ENCODE measurements at places on chromosomes 3 and 15.

DNA sequence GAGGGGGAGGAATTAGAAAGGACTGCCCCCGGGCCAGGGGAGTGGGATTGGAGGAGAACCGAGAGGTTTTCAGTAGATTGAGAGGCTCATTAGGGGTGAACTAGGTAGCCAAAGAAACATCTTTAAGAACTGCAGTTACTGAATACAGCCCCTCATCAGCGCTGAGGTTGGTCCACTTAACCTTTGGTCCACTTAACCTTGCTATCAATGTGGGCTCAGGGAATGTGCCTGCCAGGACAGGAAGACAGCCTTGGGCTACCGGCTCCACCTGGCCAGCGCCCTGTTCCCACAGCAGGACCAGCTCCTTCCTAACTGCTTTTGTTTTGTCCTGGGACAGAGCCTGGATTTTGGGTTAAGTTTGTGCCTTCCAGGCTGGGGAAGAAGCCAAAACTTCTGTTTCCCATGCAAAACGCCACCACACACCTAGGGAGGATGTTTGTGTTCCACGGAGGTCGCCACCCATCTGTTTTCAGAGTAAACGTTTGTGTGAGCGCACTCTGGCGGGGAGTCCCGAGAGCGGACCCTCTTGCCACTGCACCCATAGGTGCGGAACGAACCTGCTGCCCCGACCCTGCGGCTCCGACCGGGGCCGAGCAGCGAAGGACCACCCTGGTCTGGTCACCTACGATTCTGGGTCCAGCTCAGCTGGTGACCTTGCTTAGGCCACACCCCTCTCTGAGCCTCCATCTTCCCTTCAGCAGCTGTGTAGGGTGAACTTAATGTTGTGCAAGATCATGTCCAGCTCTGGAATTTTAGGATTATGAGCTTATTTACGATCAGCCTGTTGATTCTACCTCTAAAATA lies 107.4 kb downstream of the VGLL4 start:
- DNase-seq, result no peak

DNA sequence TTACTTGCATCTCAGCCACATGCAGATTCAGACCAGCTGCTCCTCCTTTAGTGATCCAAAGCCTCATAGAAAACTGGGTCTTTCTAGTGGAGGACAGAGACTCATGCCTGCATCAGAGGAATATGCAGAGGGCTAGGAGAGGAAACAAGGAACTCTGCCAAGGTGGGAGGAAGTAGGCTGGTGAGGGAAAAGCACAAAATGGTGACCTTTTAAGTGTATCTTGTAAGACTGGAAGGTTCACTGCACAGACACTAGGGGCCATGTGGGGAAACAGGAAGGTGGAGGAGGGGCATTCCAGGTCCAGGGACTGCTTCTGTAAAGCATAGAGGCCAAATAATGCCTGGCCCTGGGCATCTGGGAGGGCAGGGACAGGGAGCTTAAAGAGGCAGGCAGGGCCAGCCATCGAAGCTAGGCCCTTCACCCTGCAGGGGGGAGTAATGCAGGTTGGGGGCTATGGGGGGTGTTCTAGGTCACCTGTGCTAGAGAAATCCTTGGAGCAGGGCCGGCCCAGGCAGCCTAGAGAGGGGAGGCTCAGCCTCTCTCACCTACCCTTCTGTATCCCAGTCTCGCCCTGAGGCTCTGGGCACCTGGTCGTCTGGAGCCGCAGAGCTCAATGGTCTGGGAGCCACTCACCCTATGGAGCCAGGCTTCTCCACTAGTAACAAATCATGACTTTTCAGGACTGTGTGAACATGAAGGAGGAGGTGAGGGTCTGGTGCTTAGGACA lies 117.7 kb downstream of the DNAJB8 start:
- DNase-seq, result no peak

- DNase-seq, result no peak
These were observed 1188.0 kb upstream of the ALCAM start for GRCh38 chr3:104178680-104179079.

DNA sequence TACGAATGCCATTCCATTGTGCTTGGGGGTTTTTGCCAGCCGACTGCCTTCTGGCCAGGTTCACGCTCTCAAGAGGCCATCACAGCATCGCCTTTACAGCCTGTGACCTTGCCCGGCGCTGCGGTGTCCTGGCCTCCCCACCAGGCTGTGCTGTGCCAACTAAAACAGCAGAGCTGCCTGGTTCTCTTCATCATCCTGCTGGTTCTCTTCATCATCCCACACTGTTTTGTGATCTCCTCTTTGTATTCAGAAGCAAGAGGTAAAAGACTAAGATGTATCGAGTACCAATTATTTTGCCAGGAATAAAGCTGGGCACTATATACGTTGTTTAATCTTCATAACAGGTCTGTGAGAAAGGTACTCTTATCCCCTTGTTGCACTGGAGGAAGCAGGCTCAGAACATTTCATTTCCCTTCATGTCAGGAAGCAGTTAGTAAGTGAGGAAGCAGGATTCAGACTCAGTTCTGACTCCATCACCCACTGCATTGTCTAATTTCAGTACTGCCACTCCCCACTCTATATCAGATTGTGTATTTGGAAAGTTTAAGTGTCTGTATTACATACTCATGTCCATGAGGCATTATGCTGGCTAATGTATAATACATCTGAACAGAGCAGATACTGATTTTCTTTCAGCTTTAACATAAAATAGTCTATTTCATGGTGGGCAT lies 92.7 kb downstream of the LRRC28 start:
- DNase-seq, result peak; percentile 31

DNA sequence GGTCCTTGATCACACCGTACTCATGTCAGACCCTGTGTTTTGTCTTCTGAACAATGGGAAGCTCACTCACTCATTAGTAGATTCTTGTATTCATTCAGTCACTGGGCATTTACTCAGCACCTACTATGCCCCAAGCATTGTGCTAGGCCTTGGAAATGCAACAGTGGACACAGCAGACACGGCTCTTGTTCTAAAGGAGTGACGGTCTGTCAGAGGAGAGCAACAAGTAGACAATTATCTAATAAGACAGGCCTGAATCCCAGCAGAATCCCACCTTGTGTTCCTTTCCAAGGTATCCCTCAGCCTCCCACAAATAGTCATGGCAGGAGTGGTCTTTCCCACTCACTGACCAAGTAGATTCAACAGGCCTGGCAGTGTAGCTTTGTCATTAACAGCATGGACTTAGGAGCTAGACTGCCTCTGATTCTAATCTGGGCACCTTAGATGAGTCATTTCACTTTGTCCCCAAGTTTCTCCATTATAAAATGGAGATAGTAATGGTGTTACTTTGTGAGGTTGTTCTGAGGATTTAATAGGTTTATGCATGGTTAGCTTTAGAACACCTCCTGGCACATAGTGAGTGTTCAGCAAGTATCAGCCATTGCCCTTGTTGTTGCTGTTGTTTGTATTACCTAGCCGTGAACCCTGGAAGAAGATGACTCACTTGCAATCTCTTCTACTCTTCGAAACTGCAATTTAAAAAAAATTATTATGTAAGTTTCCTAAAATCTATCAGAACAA lies 69.1 kb downstream of the SSUH2 start:
- DNase-seq, result no peak

DNA sequence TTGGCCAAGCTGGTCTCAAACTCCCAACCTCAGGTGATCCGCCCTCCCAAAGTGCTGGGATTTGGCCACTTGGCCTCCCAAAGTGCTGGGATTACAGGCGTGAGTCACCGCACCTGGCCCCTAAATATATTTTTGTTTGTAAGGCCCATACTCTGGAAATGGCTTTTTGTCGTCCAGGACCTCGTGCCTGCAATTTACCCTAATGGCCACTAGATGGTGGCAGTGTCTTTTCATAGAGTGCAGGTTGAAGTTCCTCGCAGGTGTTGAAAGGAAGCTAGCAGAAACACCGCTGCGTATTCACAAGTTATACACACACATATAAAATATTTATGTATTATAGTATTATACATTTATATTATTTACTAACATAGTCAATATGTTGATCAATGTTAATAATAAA lies 97.2 kb downstream of the LRTM1 start:
- no peak for DNase-seq

DNA sequence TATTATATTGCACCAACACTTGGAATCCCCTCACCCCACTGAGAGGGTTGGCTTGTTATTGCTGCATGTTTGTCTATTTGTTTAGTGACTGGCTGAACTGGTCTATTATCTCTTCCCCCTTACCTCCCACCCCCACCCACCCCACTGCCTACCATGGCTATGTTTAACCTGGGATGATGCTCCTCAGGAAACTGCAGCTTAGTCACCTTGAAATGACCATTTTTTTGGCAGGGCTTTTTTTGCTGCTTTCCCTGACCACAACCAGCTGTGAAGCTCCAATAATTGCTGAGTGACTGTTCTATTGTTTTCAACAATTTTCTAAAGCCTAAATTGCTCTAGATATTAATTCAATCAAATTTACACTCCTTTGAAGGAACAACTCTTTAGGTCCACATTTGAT lies 137.9 kb upstream of the CADM2 start:
- DNase-seq, result no peak

- no peak for DNase-seq
These were observed 244.4 kb downstream of the CHST2 start for GRCh38 chr3:143363949-143364348.

DNA sequence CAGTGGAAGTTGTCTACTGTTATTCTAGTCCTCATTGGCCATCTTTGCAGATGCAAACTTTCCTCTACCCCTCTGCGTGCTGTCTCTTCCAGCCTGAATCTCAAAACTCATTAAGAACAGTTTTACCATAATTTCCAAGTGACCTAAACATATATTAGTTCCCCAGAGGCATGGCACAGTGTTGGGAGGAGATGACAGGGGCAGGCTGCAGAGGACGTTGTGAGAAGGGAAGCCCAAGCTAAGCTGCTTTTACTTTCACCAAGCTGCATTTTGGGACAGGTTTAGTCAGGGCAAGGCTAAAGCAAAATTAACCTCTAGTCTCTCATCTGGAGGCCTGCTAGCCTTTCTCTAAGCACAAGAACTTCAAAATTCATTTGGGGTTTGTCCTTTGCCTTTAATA lies 318.6 kb upstream of the SATB1 start:
- no peak for DNase-seq

GRCh38 chr3:141152801-141153678 lies 78.6 kb upstream of the PXYLP1 start:
- no peak for DNase-seq

DNA sequence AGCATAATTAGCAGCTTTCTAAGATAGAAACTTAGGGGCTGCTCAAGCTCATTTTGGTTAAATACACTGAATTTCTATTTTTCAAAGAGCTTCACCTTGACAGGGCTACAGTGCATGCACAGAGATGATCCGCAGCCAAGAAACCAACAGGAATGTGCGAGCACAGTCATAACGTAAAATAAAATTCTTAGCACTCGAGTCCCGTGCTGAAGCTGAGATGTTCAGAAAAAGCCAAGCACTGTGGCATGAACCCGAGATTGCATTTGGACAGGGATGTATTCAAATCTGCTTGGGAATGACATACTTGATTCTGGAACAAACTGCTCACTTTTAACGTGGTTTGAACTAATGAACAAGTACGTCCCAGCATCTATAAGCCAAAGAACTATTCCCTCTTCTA lies 340.3 kb downstream of the FOXP1 start:
- no peak for DNase-seq

- DNase-seq, result no peak
These were observed 386.5 kb upstream of the PROK2 start for GRCh38 chr3:72171463-72171881.

GRCh38 chr3:128215290-128215689 lies 62.0 kb downstream of the EEFSEC start:
- DNase-seq, result no peak

DNA sequence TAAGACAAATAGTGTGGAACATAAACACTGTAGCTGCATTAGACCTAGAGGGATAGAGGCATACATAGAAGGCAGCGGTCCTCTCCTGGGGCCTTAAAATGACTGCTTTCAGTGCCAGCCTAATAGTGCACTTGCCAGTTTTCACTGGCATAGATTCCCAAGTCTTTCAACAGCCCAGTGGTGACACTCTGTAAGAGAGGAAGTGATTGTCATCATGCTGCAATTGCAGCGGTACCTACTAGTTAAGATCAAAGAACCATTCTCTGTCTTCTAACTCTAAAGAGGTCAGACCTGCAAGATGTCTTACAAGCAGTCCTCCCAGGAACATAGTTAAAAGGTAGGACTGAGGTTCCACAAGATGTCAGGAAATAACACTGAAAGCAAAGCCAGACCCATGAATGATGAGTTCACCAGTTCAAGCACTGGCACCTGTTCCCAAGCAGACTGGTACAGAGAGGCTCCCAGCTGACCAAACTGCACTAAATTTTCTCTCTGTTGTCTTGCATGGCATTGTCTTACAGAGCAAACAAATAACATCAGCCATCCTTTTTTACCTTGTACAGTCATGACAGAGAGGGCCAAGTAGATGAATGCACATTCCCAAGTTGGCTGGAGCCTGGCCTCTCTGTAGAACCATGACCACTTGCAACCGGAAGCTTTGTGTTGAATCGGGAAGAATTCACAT lies 100.5 kb upstream of the SKOR1 start:
- no peak for DNase-seq

DNA sequence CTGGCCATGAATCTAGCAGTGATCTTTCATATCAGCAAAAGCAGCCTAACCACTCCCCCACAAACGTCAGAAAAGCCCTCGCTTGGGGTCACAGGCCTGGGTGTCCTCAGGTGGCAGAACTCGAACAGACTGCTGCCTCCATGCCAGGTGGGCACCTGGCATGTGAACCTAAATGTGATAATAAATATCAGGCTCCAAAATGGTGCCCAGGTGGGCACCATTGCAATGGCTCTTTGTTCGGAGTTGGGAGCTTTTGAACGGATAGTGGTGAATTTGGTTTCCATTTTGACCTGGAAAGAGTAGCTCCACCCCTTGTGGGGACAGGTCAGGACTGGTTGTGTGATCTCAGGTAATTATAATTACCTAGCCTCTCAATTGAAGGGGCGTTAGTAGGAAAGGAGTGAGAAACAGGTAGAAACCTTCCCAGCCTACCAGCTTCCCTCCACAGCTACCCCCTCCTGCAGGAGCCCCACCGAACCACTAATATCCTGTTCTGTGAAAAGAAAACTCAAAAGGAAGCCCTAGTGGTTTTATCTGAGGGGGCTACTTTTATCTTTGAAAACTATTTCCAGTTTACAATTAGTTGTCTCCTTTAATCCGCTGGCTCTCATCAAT lies 18.1 kb downstream of the MYO1E start:
- no peak for DNase-seq

- DNase-seq, result no peak
These were observed 123.4 kb downstream of the ATP10A start for GRCh38 chr15:25739687-25740121.

DNA sequence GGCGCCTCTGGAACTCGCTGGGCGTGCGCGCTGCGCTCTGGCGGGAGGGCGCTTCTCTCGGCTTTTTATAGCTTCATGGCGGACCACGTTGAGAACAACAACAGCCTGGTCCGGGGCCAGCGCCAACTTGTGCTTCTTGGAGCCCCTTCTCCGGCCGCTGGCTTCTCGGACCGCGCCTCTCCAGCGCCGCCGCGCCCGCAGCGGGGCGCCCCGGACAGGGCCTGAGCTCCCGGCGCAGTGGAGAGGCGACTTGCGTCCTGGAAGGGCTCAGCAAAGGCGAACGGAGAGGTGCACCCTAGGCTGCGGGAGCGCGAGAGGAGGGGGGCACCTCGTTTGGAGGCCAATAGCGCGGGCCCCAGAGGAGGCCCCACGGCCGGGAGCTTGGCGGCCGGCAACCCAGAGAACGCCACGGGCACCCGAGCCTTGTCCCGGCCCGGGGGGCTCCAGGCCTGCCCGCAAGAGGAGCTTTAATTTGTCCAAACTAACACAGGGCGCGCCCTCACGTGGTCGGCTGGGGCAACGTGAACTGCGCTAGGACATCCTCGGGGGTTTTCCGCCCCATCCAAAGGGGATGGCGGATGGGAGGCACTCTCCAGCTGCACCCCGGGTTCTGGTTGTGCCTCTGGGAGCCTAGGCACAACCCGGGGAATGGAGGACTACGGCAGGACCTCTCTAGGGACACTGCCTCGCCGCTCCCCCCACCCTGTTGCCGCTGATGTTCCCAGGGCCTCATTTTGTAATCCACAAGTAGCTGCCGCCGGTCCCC lies 37.8 kb downstream of the HMCES start:
- peak; percentile 87 for DNase-seq
